ENCODE measurements at places on chromosomes 5 and 9.
A peak's percentile ranks its signal among the peaks of the same experiment; 100 is the strongest.

DNA sequence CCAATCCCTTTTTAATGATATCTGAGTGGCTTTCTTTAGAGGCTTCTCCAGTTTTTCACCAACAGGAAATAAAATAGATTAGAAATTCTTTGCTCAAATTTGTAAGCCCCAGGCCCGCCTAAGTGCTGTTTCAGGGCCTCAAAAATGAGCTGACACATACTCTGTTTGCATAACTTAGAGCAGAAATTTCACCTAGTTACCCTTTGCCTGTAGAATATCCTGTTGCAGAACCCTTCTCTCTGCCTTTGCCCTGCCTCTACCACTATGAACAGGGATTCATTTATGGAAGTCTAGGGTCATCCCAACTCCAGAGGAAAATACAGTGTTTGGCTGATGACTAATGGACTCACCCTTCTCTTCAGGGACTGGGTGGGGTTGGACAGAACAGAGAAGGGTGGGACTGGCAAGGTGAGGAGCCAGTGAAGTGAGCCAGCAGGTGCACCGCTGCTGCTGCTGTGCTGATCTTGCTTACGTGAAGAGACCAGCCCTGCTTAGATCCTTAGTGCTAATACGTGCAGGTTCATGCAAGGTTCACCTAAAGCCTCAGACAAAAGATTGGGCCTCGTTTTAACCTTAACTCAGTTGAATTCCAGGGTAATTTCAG is 22.8 kb downstream of the OSTF1 start:
- no peak for DNase-seq

DNA sequence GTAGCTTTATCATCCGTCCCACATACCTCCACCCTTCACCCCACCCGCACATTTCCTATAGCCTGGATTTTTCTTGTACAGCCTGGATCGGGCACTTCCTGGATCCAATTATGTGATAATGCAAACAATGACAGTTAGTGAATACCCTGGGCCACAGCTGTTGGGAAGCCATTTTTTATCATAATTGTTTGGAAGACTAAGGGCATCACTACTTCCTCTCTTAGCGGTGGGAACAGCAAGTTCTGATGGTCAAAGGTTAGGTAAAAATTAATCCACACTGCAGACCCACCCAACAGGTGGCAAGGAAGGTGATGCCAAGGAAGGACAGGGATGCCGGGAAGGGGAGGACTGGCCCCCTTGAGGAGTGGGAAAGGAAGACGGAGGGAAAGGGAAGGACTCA is 183.7 kb downstream of the SAXO1 start:
- DNase-seq = no peak

GRCh38 chr5:126263591-126264184 is 159.5 kb upstream of the GRAMD2B start:
- no peak for DNase-seq

- peak; percentile 28 for DNase-seq
Observed at GRCh38 chr9:5326893-5327548, 12.7 kb downstream of the RLN1 start.

- no peak for DNase-seq
Observed at GRCh38 chr5:122172207-122172606, 42.9 kb downstream of the ZNF474 start.

- DNase-seq = no peak
Observed at GRCh38 chr9:82191082-82191770, 202.7 kb downstream of the SPATA31D1 start.

DNA sequence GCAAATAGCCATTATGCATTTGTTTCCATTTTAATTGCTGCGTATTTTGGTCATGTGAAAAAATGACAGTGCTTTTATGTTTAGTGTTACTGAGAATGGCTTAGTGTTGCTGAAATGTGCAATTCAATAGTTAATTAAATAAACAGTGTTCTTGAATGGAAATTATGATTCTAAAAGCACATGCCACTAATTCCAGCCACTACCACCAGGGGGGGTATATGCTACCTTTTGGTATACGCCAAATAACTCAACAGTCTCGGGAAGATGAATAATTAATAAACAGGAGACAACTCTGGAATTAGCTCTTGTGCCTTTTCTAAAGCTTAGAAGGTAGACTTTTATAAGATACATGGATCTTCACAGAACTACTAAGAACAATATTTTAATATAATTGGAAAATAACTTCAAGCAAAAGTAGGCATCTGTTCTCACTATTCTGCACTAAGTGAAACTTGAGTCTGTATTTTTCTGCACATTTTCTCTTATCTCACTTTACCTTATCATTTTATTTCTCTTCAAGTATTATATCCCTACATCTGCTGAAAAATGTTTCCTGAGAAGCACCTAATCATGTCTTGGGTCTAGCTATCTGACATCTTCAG is 83.5 kb upstream of the MINAR2 start:
- DNase-seq = peak; percentile 13

- DNase-seq = no peak
Observed at GRCh38 chr9:136658849-136659535, 3.7 kb upstream of the EGFL7 start.

GRCh38 chr5:54390015-54390414 is 65.5 kb upstream of the HSPB3 start:
- DNase-seq = peak; percentile 27

GRCh38 chr5:79800979-79801827 is 111.6 kb downstream of the CMYA5 start:
- no peak for DNase-seq

- no peak for DNase-seq
Observed at GRCh38 chr9:72924154-72924790, 28.6 kb downstream of the ALDH1A1 start.

DNA sequence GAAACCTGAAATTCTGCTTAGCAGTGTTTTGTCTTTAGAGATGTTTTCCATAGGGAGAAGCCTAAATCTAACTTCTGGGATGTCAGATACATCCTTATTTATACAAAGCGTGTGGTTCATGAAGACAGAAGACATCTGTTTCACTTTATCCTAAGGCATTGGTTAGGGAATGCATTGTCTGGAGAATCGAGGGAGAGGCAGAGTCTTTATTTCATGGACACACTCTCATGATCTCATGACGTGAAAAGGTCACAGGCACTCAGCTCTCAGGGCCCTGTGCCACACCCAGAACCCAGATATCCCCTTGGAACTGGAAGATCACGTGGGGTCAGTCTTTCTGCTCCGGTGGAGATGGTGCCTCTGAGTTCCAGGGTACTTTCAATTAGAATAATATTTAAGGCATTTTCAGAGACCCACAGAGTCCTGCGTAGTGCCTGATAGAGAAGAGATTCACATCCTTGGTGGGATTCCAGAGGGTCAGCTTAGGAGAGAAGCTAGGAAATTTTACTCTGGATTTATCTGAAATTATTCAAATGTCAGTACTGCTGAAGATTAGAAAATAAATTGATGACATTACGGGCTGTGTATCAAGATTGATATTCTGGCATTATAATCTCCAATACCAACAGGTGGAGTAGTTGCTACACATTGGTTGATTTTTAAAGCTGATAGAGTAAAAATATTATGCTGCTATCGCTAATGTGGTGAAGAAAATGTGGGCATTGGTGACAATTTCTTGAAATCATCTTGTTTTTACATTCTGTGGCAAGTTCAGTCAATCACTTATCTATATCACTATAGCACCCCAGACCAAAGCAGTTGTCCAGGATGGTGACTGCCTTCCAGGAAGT is 378.3 kb downstream of the MTRR start:
- no peak for DNase-seq

DNA sequence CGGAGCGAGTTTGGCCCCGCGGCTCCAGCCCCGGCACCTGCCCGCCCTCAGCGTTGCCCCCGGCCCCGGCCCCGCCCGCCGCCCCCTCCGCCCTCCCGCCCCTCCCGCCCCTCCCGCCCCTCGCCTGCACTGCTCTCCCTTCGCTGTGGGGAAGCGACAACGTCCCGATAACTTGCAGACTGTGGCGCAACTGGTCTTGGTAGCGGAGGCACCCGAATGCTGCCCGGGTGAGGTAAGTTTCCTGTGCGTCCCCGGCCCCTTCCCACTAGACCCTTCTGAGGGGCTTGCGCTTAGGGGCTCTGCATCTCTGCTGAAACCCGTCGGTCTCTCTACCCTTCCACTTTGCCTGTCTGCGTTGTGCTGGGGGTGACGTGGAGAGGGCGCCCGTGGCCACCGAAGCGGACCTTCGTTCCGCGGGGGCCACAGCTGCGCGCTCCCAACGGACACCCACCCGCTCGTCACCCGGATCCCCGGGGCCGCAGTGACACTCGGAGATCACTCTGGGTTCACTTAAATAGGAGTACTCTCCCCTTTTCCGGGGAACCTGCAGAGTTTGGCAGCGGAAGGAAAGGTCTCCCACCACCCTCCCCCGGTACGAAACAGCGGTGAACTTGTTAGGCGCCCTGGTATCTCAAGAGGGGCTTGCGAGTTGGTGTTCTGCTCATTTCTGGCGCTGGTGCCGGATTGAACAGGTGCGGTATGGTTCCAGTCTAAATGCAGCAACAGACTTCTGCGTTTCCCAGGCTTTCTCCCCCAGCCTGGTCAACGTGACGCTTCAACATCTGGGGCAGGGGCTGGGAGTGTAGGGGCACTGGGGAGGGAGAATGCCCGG is 707 bp downstream of the PIP5K1B start:
- peak; percentile 88 for DNase-seq

- peak; percentile 71 for DNase-seq
Observed at GRCh38 chr9:94783102-94783682, 56.7 kb downstream of the AOPEP start.

DNA sequence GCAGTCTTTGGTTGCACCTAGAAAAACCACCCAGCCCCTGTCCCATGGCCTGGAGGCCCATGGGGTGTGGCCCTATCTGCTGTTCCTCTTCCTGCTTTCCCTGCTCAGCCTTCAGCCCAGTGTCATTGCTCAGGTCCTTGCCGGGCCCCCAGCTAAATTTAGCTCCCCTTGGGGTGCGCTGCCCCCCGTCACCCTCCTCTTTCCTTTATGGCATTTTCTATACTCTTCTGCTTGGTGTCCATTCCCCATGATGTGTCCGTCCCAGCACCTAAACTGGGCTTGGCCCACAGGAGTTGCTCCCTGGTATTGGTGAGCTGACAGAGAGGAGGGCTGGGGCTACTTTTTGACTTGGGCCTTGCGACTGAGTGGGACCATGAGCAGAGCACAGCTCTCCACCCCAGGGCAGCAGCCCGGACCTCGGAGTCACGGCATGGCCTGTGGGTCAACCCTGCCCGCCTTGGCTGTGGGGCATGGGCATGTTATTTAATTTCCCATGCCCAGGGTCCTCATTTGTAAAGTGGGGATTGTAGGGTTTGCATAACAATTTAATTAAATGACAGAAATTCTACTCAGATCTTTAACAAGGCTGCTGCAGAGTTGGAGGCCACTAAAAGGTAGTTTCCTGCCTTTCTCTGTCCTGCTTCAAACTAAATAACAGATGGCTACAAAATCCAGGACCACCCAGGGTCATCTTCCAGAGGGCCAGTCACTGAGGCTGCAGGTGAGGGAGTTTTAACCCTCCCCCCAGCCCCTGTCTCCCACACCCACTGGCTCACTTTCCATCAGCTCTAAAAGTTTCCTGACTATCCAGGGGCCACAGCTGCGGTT is 98.2 kb downstream of the DAP start:
- no peak for DNase-seq

- no peak for DNase-seq
Observed at GRCh38 chr5:362189-362588, 40.7 kb downstream of the AHRR start.

All from retina (tissue), 1 donor.